Activated CD4-positive, CD25-positive, alpha-beta regulatory T cell (primary cell): ENCODE measurements at places on chromosomes 5 and 9.
A peak's percentile ranks its signal among the peaks of the same experiment; 100 is the strongest.

DNA sequence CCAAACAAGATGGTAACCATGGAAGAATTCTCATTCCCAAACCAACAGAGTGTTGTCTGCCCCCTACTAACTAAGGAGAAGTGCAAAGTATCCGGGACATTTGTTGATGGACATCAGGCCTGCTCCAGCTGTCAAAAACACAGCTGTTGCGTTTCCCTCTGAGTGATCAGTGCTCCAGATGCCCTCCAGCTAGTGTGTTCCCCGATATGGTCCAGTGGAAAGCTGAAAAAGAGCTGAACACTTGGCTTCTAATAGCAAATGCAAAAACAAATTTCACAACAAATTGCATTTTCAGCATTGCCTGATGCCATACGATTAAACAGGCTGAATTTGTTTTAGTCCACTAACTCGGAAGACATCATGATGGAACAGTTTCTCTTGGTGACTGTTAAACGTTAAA is 1398.7 kb downstream of the PTPRD start:
- no peak for DNase-seq

- DNase-seq: no peak
Measured at GRCh38 chr5:172664018-172664417, 23.0 kb downstream of the NEURL1B start.

GRCh38 chr5:58706736-58707135 is 123.9 kb downstream of the RAB3C start:
- no peak for DNase-seq

DNA sequence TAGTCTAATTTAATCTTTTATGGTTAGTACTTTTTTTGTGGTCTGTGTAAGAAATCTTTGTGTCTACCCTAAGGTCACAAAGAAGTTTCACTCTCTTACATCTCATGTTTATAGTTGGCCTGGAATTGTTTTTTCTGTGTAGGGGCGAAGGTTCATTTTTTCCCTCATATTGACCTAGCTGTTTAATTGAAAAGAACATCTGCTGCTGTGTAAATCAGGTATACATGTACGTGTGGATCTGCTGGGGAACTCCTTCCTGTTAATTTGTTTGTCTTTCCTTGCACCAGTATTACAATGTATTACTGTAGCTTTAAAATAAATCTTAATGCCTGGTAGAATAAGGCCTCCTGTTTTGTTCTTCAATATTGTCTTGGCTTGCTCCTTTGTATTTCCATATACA is 37.8 kb downstream of the EXOSC2 start:
- no peak for DNase-seq

DNA sequence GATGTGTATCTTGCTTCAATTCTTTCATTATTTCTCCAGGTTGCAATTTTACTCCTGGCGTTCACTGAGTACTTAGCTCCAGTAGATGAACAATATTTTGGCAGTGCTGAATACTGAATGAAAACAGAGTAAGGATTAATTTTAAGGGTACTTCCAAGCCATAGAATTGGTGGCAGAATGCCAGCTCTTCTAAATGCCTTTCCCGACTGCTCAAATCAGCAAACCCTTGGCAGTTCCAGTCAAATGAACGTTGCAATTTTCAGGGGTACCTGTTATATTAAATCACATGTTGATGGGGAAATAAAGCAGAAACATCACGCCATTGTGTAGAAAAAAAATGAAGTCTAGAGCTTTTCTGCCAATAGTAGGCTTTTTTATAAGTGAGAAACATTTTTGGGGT is 282.4 kb upstream of the RPS23 start:
- DNase-seq: no peak

GRCh38 chr5:109721741-109722140 is 32.0 kb downstream of the MAN2A1 start:
- DNase-seq: no peak

DNA sequence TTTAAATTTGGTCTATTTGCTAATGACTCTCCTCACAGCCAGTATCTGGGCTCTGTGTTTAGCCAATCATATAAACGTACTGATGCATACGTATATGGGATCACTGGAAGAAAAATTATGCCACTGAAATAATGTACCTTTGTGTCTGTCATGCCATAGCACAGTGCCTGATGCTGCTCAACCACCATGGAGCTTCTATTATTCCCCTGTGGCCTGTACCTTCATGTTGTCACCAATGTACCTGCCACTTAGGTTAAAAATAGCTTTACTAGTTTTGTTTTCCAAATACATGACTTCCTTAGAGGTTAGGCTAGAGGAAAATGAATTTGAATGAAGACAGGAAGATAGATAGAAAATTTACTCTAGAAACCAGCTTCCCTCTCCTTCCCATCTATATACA is 34.6 kb downstream of the HACD4 start:
- DNase-seq: no peak

DNA sequence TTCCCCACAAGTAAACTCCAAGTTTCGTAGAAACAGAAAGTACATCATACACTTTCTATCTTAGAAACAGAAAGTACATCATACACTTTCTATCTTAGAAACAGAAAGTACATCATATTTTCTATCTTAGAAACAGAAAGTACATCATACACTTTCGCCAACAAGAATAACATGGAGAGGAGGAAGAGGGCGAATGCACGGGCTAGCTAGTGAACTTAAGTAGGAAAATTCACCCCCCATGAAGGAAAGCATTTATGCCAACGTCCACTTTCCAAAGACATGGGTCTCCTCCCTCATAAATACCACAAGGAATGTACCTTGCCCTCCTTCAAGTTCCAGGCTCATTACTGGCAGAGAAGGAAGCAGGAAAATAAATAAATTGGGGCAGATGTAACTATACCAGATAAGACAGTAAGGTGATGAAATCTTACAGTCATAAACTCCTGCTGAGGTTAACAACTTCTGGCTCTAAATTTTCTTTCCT is 64.7 kb downstream of the FRMD3 start:
- DNase-seq: no peak

- no peak for DNase-seq
Measured at GRCh38 chr5:57805170-57805569, 322.6 kb upstream of the ACTBL2 start.

- DNase-seq: no peak
Measured at GRCh38 chr5:149911031-149911430, 33.6 kb downstream of the PDE6A start.

GRCh38 chr9:20291201-20291600 is 331.1 kb downstream of the MLLT3 start:
- no peak for DNase-seq

DNA sequence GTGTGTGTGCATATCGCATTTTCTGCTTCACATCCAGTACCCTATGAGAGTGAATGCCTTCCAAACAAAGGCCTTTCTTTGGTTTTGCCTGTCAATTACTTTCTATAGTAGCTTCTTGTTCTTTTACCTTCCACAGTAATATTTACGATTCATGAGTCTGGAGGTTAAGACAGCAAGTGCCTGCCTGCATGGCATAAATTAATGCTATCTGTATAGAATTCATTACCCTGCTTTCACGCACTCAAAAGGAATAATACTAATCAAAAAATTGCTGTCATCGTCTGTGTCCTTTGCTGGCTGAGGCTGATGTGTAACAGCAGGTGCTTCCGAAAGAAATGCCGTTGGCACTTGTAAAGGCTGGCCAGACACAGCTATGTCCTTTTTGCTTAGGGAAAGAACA is 1304.4 kb upstream of the CDH6 start:
- no peak for DNase-seq

GRCh38 chr5:14584848-14585247 is 3.3 kb downstream of the OTULINL start:
- DNase-seq: no peak

- no peak for DNase-seq
Measured at GRCh38 chr9:133477992-133478850, 678 bp downstream of the SLC2A6 start.

GRCh38 chr5:37248421-37248969 is 681 bp downstream of the CPLANE1 start:
- DNase-seq: no peak

DNA sequence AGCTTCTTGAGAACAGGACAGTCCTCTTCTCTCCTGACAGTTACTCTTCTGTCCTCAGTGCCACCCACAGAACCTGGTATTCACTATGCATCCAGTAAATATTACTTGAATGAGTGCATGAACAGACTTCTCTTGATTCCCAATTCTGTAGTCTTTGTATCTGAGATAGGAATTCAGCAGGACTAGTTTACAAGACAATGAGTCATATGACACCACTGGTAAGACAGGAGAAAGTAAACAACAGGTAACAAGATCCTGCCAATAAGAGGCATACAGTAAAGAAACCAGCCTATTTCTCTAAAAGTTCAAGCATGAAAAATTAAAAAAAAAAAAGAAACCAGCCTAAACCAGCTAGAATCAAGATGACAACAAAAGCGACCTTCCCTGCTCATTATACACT is 6.2 kb downstream of the ZNF883 start:
- no peak for DNase-seq

- no peak for DNase-seq
Measured at GRCh38 chr5:172543484-172544298, 89.4 kb upstream of the SH3PXD2B start.

GRCh38 chr5:107450531-107450930 is 220.2 kb downstream of the EFNA5 start:
- no peak for DNase-seq

- DNase-seq: no peak
Measured at GRCh38 chr5:125043781-125044391, 297.4 kb upstream of the ZNF608 start.

- no peak for DNase-seq
Measured at GRCh38 chr5:155434681-155435080, 421.1 kb downstream of the KIF4B start.

- no peak for DNase-seq
Measured at GRCh38 chr9:99601571-99602111, 220.0 kb upstream of the NR4A3 start.

GRCh38 chr5:153641183-153641688 is 150.8 kb downstream of the GRIA1 start:
- DNase-seq: no peak

GRCh38 chr9:23830929-23831730 is 5.1 kb upstream of the ELAVL2 start:
- no peak for DNase-seq

GRCh38 chr5:153883854-153884611 is 154.7 kb downstream of the FAM114A2 start:
- DNase-seq: no peak

- no peak for DNase-seq
Measured at GRCh38 chr5:75733767-75734166, 16.5 kb upstream of the POC5 start.

DNA sequence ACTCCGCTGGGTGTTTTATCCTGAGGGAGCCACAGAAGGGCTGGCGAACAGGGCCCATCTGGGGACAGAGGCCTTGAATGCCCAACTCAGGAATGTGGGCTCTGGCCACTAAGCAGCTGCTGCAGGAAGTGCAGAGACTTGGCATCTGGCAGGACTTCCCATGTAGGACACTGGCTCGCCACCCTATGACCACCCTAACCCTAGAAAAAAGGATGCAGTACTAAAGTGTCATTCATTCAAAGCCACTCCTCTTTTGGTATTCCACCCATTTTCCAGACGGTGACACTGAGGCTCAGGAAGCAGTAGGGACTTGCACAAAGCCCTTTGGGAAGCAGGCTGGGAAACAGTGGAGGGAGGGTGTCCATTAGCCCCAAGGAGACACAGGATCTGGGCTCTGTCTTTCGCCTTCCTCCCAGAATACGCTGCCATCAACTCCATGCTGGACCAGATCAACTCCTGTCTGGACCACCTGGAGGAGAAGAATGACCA is 3.0 kb downstream of the BBLN start:
- DNase-seq: no peak

GRCh38 chr9:112853882-112854585 is 36.6 kb downstream of the SLC46A2 start:
- no peak for DNase-seq

DNA sequence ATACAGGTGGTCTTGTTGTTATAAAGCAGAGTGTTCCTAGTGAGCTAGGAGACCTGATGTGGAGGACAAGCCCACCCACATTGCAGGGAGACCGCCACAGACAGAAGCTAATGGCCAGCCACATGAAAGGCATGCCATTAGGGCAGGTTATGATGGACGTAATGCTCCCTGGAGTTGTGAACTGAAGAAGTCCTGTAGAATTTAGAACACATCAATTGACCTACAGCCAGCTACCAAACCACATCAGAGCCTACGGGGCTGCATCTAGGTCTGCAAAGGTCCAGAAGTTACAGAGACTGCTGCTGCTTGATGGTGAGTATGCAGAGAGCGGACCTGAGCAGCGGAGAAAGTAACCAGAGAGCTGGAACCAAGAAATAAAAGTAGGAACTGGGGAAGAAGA is 116.6 kb downstream of the LPAR1 start:
- no peak for DNase-seq

- no peak for DNase-seq
Measured at GRCh38 chr5:59092758-59093157, 509.9 kb downstream of the RAB3C start.

DNA sequence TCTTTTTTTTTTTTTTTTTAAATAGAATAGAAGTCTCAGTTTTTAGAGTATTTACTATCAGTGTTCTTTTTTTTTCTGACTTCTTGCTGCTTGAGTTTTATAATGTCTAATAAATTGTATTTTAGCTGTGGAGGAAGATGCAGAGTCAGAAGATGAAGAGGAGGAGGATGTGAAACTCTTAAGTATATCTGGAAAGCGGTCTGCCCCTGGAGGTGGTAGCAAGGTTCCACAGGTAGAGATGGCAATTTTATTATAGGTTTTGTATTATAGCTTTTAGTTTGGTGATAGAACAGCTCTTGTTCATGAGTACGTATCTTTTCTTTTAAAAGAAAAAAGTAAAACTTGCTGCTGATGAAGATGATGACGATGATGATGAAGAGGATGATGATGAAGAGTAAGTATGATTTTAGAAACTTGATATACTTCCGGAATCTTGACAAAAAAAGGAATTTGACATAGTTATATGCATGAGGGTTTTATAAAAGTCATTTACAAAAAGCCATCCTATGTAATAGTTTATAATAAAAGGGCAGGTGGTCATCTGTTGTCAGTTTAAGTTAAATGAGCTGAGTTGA is 5.0 kb downstream of the NPM1 start:
- DNase-seq: no peak

DNA sequence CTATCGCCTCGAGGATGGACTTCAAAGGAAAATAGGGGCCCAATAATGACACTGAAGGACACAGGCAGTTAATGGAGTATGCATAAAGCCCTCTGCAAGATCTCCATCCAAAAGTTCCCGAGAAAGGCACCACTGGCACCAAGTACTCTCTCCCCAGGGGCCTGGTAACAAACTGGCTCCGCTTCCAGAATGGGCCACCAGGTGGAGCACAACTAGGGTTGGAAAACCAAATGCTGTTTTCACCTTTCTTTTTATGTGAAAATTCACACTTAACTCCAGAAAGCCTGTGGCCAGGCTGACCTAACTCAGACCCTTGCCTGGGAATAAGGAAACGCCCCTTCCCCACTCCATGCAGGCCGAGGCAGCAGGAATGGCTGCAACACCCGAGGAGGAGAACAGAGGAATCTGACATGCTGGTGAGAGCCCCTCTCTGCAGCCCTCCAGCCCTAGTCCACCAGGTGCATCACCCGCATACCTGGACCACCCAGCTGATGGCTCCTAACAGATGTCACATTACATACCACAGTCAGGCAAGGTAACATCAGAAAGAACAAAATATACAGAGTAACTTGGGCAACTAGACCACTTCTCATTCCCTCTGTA is 42.8 kb downstream of the CAMSAP1 start:
- DNase-seq: peak; percentile 37
